ENCODE measurements at places on chromosomes 4 and X.

DNA sequence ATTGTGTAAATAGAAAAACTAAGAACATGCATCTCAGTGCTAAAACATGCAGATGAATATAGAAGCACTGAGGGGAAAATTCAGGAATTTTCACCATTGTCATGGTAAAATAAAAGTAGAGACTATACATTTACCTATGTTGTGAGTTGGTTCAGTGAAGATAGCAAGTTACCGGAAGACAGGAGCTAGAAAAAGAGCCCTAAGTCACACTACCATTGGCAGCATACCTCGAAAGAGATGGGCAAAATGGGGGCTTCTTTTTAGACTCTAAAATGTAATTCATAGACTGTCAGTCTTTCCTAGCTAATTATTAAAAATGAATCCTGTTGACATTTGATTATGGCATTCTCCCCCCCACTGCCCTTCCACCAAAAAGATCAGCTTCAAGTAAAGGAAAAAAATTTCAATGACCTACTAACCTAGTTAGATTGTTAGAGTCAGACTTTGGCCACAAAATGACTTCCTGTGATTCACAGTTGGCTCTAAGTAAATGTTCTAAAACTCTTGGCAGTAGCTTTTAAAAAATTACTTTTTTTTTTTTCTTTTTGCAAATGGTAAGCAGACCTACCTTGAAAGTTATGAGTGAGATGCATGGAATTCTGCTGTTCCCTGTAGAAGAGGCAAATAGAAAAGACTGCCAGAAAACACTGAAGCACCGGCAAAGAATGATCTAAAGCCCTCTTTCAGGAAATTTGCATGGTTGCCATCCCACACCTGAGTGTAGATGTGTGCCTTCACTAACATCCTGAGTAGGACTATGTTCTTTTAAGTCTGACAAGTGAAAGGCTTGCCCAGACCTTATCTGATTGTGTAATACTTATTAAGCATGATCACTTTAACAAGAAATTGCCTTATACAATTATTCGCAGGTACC lies 26.4 kb upstream of the ARSJ start:
- DNase-seq: no peak

DNA sequence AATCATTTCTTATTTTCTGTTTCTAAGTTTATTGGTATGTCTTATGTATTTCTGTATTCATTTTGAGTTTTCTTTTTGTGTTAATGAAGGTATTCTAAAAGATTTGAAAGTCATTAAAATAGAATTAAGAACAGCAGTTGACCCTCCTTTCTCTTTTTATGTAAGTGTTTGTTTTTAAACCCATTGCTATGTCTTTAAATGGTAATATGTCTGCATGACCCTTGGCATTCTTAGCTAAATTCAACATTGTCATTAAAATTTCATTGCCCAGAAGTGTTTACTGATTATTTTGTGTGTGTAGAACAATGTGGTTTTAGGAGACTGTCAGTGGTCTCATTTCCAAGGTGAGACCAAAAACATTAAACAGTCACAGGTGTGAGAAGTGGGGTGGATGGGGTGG lies 197.8 kb downstream of the PCDH7 start:
- DNase-seq: no peak

- no peak for DNase-seq
These were observed 34.0 kb upstream of the BRS3 start for GRCh38 chrX:136453771-136454170.

DNA sequence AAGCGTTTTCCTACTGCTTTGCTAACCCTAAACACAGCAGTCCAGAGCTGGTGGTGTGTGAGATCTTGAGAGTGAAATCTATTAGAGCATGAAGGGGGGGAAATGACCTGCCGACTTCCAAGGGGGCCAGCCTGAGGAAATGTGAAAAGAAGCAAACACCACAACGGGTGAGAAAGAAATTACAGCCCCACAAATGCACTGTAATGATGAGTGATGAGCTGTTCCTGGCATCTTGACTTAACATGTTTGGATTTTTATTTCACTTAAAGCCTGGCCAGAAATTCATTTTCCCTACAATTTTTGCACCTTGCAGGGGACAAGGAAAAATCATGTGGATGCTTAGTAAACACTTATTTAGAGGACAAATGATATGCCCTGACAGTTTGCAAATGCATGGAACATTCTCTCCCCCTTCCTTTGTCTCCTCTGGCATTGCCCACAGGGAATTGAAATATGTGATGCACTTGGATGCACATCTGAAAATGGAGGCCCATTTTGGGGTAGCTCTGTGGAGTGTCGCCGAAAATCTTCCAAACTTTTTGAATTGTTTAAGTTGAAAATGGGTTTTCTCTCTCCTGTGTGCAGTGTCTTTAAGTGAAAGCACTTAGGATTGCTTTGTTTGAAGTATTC lies 84.3 kb upstream of the TMEM150C start:
- DNase-seq: no peak

- no peak for DNase-seq
These were observed 32.8 kb upstream of the GEMIN8 start for GRCh38 chrX:14062524-14062923.

- no peak for DNase-seq
These were observed 343.7 kb downstream of the ARAP2 start for GRCh38 chr4:35900286-35901243.

GRCh38 chrX:10984213-10984612 lies 126.9 kb upstream of the HCCS start:
- no peak for DNase-seq

- no peak for DNase-seq
These were observed 50.0 kb downstream of the CCNI start for GRCh38 chr4:77025643-77026321.

DNA sequence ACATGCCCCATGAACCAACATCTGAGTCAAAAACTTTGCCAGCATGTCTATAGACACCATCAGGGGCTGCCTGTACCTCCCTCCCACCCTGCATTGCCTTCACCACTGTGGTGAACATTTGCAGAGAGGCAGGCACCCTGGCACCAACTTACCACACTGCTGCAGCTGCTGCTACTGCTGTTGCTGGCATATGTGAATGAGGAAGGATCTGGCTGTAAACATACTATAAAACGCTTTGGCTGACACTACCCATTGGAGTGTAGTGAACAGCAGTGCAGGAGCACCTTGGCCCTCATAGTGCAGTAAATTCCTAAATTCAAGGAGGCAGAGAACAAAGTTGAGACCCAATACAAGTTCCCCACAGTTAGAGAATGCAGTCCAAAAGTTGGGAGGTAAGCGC lies 90.6 kb upstream of the SPIN4 start:
- no peak for DNase-seq

- peak; percentile 20 for DNase-seq
These were observed 6.4 kb upstream of the BGN start for GRCh38 chrX:153488231-153488914.

DNA sequence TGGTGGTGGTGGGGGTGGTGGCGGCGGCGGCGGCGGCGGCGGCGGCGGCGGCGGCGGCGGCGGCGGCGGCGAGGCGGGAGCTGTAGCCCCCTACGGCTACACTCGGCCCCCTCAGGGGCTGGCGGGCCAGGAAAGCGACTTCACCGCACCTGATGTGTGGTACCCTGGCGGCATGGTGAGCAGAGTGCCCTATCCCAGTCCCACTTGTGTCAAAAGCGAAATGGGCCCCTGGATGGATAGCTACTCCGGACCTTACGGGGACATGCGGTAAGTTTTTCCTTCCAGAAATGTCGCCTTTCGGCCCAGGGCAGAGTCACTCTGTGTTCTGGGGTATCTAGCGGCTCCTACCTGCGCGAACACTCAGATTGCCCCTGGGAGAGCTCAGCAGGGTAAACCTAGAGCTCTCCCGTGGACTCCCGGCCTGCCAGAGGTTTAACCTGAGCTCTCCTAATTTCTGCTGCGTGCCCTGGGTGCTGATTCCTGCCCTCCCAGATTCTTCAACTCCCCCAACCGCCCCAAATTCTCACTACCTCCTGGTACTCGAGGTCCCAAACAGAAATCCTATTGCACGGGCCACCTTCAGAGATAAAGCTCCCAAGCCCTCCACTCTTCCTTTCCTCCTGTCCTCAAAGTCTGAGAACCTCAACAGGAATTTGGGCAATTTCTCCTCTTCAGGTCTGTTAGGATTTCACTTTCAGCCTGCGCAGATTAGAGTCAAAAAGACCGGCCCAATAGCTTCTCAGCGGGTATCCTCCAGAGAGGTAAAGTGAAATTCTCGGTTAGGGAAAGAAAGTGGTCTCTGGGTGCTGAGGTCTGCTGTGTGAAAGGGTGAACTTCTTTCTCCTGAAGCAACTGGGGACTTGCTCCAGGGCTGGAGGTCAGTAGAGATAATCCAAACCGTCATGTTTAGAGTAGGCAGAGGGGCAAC lies 2.9 kb downstream of the AR start:
- peak; percentile 41 for DNase-seq

GRCh38 chrX:1593286-1594271 lies 2.2 kb downstream of the AKAP17A start:
- no peak for DNase-seq

DNA sequence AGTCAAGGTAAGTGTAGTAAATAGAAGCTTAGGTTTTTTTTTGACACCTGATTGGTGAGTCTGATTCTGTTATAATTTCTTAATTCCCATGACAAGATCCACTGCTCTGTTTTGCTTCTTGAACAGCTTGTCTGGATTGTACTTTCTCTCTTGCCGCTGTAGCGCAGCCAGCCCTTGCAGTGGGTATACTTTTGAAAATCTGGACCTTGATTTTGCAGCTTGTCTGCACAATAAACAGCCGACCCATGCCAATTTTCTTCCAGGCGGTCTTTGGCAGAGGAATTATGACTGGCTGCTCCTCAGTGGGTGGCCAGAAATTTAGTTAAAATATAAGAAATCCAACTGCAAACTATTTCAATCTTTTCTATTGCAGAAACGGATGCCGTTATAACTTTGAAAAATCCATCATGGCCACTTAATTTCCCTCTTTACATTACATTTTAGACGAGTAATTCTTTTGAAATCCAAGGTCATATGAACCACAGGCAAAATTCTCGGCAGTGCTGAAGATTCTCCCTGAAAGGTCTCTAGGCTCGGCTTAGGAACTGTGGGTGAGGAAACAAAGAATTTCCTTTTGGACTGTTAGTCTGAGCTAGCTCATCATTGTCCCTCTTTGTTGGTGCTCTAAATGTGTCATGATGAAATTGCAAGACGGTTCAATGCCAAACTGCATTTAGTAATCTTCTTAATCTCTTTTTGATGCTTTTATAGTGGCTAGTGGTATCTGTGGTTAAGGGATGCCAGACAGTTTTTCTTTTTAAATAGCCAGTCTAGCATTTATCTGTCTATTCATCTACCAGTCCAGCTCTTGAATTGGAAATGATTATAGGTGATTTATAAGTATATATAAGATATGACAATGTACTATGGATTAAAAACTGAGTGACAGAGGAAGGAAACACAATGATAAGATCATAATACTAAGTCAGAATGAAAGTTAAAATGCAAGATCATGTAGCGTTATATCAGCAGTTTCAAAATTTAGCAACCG lies 31.5 kb upstream of the PTTG2 start:
- DNase-seq: no peak

GRCh38 chrX:129980540-129981199 lies 1.8 kb upstream of the BCORL1 start:
- peak; percentile 75 for DNase-seq

- DNase-seq: no peak
These were observed 336.6 kb upstream of the MAD2L1 start for GRCh38 chr4:120403296-120403695.

- peak; percentile 1 for DNase-seq
These were observed at the start of gene CYSLTR1 for GRCh38 chrX:78327370-78328086. CYSLTR1 (minus strand) TSS chrX:78327611; CDS start chrX:78273746, 53,865 bp downstream.

DNA sequence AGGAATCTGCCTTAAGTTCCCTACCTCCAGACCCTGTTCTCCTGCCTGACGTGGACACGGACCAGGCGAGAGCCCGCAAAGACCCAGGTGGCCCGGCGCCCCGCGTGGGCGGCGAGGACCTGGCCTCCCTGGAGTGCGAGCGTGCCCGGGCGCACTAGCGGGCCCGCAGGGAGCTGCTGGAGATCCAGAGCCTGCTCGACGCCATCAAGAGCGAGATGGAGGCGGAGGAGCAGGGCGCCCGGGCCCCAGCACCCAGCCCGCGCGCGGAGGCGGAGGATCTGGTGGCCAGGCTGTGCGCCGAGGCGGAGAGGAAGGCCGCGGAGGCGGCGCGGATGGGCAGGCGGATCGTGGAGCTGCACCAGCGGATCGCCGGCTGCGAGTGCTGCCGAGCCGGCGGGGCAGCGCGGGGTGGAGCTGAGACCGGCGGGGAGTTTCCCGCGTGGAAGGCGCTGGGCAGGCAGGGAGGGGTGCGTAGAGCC lies 18.2 kb downstream of the MRFAP1 start:
- peak; percentile 53 for DNase-seq

- DNase-seq: no peak
These were observed 18.4 kb downstream of the CENPU start for GRCh38 chr4:184715526-184715925.

DNA sequence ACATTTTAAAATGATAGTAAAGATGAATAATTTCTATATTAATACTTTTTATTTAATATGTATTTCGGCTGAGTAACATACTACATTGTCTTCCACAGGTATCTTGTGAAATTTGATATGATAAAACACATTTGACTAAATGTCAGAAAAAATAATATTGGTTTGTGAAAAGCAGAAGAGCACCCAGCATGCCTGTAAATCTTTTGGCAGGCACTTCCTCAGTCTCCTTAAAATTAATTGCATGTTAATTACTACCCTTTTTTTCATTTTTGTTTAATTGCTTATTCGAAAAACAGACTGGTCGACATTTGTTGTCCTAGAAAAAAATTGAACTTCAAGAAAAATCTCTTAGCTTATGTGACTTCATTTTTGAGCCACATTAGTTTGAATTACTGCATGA lies 40.6 kb downstream of the CLCN3 start:
- DNase-seq: no peak

DNA sequence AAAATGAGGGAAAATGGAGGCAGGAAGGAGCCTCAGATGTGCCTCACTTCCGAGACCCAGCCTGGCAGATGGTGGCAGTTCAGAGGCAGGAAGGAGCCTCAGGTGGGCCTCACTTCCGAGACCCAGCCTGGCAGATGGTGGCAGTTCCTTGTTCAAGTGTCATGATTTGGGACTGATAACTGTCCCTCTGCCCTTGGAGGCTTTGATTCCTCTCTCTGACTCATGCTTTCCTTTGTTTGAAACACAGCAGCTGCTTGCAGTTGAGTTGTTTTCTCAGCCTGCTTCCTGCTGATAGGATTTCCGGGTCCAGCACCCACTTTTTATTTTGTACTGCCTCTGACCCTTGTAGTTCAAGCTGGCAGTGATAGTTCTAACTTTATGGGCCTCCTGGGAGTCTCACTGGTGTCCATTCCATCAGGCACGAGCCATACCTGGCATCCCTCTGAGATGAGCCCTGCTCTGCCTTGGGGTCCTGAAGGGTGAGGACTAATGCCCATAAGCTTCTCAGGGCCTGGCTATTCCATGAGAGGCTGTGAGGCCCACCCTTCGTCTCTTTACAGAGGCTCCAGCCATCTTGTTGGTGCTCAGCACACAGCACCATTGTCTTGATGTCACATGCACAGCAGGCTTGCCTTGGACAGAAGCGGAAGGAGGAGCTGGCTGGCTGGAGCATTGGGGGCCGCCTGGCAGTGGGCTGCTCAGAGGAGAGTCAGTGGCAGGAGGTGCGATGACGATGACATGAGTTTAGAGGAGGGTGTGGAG lies 13.0 kb downstream of the RGS12 start:
- DNase-seq: peak; percentile 45
